ENCODE measurements at places on chromosomes 2 and 18.
A peak's percentile ranks its signal among the peaks of the same experiment; 100 is the strongest.

- no peak for DNase-seq
Measured at GRCh38 chr2:1233281-1233680, 180.0 kb upstream of the TPO start.

- DNase-seq: no peak
Measured at GRCh38 chr2:113965644-113966043, 75.8 kb downstream of the ACTR3 start.

GRCh38 chr2:96762529-96763311 lies 2.0 kb downstream of the CNNM4 start:
- DNase-seq: no peak

DNA sequence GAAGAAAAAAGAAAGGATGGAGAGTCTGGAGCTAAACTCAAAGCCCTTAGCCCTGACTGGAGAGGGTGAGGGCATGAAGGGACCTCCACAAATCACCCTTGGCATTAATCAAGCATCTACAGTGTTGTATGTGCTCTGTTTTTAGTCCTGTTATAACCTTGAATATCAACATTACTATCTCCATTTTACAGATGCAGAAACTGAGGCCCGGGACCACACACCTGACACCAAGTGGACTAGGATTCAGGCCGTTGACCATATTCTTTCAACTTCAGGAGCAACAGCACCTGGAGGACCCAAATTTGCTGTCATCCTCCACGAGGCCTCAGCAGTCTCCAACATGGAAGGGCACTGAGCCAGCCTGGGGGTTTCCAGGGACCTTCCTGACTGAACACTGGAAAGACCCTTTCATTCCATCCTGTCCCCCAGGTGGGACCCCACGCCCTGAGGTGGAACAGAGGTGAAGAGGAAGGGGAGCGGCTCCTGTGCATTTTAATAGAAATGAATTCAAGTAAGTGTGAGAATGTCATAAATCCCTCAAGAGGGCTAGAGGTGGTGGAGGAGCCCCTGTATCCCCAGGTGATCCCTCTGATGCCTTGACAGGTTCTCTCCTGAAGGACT lies 41.0 kb downstream of the SERTAD2 start:
- DNase-seq: peak; percentile 57

GRCh38 chr2:10452312-10452711 lies 4.2 kb upstream of the ODC1 start:
- no peak for DNase-seq

DNA sequence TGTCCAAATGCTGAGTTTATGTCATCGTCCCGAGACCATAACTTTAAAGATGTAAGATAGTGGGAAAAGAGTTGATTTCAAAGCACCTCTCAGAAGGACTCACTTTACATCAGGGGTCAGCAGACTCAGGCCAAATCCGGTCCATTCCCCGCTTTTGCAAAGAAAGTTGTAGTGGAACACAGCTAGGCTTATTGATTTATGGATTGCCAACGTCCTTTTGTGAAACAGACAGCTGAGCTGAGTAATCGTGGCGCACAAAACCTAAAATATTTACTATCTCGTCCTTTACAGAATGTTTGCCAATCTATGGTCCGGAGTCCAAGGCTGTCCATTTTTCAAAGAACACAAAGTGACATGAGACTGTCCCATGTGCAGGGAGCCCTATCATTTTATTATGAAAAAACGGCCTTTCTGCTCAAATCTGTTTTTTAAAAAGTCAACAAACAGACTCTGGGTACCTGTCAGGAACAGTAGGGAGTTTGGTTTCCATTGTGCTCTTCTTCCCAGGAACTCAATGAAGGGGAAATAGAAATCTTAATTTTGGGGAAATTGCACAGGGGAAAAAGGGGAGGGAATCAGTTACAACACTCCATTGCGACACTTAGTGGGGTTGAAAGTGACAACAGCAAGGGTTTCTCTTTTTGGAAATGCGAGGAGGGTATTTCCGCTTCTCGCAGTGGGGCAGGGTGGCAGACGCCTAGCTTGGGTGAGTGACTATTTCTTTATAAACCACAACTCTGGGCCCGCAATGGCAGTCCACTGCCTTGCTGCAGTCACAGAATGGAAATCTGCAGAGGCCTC lies at the start of gene IL1RN:
Gene IL1RN (plus strand): TSS at position 754 of the 801 bp plus-strand sequence. CDS start 27 bp downstream, at position 781.
- peak; percentile 36 for DNase-seq

- DNase-seq: no peak
Measured at GRCh38 chr2:158796652-158797051, 1.5 kb downstream of the DAPL1 start.

- no peak for DNase-seq
Measured at GRCh38 chr2:65715323-65715722, 282.9 kb upstream of the SPRED2 start.

- DNase-seq: no peak
Measured at GRCh38 chr18:54558609-54559585, 32.1 kb upstream of the DYNAP start.

All from coronary artery (tissue), 2 donors.